Hindlimb muscle (tissue), 1 donor: ENCODE measurements at places on chromosomes 6 and 20.
A peak's percentile ranks its signal among the peaks of the same experiment; 100 is the strongest.

DNA sequence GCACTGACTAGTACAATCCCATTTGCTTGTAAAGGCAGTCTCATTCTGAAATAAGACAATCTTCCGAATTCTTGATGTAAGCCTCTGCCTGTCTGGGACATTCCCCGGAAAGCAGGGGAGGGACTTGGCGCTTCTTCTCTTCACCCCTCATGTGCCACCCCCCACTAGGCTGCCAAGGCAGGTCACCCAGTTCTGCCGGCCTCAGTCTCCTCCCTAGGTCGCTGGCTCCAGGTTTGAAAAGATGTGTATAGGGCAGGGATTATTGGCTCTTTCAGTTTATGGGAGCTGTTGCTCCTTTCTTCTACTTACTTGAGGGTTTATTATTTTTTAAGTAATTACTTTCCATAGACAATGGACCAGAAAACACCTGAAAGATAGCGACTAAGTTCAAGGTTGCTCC is 158.1 kb upstream of the RPS6KA2 start:
- no peak for DNase-seq

GRCh38 chr20:21559305-21559704 is 45.4 kb upstream of the NKX2-2 start:
- no peak for DNase-seq

GRCh38 chr20:10856237-10857015 is 182.6 kb upstream of the JAG1 start:
- DNase-seq: no peak

DNA sequence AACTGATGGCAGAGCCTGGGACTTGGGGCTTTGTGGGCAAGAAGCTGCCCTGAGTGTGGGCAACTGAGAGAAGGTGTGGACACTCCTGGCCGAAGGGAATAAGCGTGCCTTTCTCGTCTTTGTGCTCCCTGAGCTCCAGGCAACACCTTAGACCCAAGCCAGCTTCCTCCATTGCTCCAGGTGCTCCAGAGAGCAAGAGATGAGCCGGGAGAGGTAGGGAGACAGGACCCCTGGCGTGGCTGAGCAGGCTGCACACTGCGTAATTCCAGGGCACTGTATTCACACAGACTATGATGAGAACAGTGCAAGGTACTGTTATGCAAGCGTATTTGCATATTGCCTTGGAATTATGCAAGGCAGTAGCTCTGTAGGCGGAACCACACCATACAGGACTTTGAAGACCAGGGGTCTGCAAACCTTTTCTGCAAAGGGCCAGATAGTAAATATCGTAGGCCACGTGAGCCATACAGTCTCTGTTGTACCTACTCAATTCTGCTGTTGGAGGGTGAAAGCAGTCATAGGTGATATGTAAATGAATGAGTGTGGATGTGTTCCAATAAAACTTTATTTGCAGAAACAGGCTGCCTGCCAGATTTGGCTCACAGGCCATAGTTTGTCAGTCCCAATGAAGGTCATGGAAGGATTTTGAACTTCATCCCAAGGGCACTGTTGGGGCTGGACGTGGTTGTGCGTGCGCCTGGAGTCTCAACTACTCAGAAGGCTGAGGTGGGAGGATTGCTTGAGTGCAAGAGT is 42.1 kb upstream of the FAM83D start:
- no peak for DNase-seq

DNA sequence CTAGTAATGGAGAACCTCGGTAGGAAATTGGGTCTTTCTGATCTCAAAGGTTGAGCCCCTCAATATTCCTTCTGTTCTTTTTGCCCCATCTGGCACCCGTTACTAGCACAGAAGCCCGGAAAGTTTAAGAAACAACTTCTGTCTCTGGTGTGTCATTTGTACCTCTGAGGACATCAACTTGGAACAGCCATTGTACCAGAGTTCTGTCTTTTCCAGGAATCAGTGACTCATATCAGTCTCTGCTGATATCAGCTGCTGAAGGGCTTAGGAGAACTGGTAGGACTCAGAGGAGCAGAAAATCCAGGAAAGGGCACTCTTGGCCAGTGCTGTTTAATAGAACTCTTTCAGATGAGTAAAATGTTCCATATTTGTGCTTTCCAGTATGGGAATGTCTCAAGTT is 78.3 kb upstream of the CHD6 start:
- DNase-seq: no peak

GRCh38 chr6:157646012-157646411 is 177.0 kb upstream of the SNX9 start:
- no peak for DNase-seq

DNA sequence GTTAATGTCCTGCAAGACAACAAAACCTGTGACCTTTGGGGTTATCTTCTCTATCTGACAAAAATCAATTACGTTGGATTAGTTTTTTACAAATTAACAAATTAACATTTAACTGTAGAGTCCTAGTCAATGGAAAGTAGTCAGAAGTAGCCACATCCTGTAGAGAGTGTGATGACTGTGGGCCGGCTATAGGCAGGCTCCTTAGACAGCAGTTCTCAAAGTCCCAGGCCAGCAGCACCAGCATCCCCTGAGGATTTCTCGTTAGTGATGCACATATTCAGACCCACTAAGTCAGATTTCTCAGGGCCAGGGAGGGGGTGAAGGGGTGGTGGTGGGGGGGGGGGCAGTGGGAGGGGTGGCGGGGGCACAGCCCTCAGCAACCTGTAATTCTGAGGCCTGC is 37.2 kb downstream of the ZNF341 start:
- no peak for DNase-seq

DNA sequence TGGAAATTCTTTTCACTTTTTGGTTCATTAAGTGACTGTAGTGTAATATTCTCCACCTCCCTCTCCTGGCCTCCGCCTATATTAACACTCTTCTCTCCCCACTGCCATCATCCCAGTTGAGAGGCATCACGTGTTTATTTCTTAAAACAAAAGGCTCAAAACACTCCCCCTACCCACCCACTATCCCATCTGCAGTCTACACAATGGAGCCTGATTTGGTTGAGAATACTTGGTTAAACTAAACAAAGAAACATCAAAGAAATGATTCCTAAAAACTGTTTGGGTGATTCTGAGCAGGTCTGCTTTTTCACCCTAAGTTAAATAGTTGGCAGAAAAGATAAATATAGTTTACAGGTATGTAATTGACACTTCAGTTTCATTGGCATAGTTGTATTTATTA is 5.9 kb downstream of the TFAP2B start:
- no peak for DNase-seq

GRCh38 chr6:152458648-152459644 is 178.2 kb downstream of the SYNE1 start:
- DNase-seq: no peak

- peak; percentile 35 for DNase-seq
These were observed 113.1 kb upstream of the ZNF217 start for GRCh38 chr20:53706466-53707370.

DNA sequence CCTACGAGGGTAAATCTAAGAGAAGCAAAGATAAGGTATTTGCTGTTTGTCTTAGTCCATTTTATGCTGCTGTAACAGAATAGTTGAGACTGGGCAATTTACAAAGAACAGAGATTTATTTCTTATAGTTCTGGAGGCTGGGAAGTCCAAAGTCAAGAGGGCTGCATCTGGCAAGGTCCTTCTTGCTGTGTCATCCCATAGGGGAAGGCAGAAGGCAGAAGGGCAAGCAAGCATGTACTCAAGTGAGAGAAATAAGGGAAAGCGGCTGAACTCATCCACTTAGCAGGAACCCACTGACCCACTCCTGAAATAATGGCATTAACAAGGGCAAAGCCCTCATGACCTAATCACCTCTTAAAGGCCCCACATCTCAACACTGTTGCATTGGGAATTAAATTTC is 102.7 kb downstream of the AGPAT4 start:
- DNase-seq: no peak

DNA sequence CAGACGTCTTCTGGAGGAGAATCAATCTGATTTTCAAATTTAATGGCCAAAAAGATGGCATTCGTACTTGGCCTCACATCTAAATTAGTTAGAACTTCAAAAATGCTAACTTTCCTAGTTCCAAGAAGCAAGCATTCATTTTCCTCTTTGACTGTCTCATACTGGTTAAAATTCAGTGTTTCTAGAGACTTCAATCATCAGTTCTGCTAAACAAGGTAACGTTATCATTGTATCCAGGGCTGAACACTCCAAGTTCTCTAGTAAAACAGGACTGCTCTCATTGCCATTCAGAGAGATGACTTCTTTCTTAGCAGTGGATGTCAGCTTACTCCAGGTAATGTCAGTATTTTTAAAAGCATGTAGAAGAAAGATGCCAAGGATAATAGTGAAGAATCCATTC is 34.6 kb upstream of the ENTPD6 start:
- no peak for DNase-seq

DNA sequence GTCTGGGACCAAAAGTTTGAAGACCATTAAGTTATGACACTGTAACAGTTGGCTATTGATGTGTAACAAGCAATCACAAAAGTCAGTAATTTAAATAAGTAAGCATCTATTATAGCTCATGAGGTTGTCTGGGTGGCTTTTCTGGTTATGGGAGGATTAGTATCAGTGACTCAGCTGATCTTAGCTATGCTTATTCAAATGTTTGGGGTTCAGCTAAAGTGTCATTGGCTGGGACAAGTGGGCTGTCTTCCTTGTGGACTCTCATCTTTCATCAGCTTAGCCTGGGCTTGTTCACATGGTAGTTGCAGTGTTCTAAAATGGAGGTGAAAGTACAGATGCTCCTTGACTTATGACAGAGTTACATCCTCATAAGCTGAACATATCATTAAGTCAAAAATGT is 74.6 kb upstream of the LAMP5 start:
- DNase-seq: no peak

- DNase-seq: no peak
These were observed 15.0 kb downstream of the NQO2 start for GRCh38 chr6:3014675-3015066.

DNA sequence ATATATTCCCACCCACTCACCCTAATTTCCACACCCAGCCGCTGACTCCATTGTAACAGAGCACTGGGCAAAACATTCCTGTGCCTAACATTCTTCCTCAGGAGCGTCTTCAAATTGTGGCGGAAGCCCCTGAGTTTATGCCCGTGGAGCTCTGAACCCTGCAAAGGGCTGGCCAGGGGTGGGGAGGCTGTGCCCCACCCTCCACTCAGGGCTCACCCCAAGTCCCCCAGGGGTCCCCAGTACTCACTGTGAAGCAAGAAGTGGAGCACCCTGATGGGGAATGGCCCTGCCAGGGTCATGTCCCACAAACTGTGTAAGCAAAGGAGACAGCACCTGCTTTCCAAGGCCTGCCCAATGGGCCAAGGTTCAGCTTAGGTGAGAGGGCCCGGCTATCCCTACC is 303.2 kb downstream of the PREX1 start:
- no peak for DNase-seq
